Stimulated activated CD8-positive, alpha-beta memory T cell treated with anti-CD3 and anti-CD28 coated beads, Interleukin-4, amount 100 ng/mL, for 48 hours (primary cell): ENCODE measurements at places on chromosomes 11 and 22.

DNA sequence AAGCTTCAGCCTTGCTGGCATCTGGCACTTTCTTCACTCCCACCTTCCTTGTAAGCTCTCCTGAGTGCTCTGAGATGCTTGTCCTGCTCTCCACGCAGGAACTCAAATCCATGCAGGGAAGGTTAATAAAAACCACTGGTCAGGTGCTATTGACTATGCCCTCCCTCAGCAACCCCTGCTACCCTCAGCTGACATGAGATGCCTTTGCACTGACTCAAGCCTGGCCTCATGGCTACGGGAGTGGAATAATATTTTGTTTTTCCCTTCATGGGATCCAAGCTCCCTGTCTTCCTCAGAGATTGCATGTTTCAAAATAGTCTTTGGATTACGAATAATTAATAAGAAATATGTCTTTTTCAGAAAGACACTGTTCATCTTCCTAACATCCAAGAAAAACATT, 31.7 kb upstream of the ABCC8 start:
- no peak for DNase-seq

DNA sequence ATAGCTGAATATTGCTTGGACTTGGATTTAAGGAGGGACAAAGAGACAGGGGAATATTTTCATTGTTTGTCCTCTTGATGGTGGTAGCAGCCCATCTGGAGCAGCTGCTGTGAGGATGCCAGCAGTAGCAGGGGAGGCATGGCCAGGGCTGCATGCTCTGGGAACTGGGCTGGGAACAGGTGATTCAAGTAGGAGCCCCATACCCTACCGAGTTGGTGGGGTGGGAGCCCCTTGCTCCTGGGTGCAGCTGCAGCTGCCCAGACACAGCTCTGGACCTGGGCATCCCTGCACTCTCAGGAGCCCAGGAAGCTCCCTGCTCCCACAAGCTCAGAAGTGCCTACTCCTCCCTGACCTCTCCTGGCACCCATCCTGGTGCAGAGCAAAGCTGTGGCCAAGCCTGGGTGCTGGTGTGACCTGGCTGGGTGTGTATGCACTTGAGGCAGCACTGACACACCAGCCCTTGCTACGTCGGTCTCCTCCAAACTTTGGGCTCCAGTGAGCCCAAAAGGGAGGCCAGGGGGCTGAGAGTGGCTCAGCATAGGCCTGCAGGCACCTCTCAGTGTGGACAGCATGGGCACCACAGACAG, 341.8 kb upstream of the CCDC179 start:
- no peak for DNase-seq

DNA sequence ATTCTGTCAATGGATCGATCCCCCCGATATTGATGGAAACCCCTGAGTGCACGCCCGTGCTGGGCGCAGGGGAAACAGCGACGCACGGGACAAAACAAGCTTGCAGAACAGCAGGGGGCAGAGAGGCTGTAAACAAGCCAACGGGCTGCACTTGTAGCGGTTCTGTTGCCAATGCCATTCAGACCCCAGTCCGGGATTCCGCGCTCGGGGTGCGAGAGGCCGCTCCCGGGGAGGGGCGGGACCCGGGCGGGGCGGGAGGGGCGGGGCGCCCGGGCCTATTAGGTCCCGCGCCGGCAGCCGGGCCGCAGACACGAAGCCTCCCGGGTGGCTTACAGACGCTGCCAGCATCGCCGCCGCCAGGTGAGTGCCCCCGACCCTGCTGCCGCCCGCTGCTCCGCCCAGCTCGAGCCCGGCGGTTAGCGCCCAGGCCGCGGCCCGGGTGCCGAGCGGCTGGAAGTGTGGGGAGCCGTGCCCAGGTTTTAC, at the start of gene BIK:
Gene BIK, plus strand, starts transcription at position 307 of the 483 bp plus-strand sequence. CDS start 13,273 bp downstream, outside the sequence.
- peak; percentile 59 for DNase-seq

- no peak for DNase-seq
Measured at GRCh38 chr22:49062802-49063544, 764.7 kb downstream of the BRD1 start.

- DNase-seq, result no peak
Measured at GRCh38 chr11:68976563-68976962, 4.2 kb downstream of the MRGPRD start.

DNA sequence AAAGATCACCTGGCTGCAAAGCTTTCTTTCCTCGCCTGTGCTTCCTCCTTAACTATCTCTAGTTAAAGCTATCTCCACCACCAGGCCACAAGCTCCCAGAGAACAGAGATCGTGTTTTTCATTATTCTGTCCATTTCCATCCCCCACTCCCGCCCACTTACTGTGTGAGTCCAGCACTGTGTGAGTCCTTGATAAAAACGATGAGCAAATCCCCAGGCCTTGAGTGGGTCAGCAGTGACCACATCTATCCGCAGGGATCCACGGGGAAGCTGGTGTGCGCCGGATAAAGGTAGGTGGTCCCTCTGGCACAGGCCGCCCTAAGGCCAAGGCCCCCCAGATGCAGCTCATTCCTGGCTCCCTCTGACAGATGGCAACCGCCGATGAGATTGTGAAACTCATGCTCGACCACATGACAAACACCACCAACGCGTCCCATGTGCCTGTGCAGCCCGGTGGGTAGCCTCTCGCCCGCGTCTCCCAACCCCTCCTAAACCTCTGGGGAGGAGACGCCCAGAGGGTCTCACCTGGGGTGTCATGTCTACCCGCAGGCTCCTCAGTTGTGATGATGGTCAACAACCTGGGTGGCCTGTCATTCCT, 9.3 kb downstream of the TKFC start:
- DNase-seq, result no peak

- DNase-seq, result no peak
Measured at GRCh38 chr11:46175401-46176002, 54.2 kb upstream of the PHF21A start.

DNA sequence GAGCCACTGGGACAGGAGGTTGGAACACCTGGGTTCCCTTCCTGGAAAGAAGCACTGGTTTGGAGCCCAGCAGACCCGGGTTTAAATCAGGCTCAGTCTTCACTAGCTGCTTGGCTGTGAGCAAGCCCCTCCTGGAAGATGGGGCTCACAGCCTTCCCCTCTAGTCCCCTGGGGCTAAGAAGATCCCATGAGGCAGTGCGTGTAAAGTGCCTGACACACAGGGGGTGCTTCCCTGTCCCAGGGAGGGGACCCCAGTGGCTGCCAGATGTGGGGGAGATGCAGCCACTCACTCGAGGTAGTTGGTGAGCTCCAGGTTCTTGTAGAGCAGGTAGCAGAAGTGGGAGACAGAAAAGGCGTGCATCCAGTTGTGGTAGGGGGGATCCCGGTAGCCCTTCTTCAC, 93.2 kb downstream of the PDE2A start:
- DNase-seq, result no peak

DNA sequence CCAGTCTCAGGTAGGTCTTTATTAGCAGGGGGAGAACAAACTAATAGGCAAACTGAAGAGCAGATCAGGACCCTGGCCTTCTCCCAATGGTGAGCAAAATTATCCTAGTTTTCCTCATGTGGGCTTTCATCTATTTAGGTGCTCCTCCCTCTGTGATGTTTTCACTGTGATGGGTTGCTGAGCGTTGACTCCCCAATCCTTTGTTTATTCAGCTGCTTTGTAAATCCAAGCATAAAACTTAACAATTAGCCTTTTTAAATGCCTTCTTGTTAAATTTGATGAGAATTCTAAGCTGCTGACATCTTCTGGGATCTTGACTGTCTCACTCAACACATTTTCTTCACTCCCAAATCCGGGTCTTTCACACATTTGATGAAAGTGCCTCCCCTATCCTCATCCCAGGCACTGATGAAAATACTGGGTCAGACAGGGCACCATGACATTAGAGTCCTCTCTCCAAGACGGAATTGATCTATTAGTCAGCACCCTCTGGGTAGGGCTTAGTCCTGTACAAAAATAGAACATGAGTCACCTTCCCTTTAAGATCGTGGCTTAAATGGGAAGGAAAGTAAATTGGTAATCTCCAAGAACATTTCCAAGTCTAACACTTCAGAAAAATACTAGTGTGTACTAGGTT, 199.3 kb upstream of the ISX start:
- no peak for DNase-seq

DNA sequence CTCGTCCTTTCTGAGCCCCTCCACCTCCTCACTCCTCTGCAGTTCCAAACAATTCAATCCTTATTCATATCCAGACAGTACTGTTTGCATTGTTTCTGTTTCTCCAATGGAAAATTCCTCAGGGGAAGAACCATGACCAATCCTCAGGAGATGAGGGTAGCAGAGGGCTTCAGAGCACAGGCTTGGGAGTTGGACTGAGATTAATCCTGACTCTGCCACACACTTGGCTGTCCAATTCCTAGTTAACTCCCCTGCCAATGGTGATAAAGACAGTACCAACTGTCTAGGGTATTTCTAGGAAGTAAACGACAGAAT, 58.0 kb downstream of the MICAL3 start:
- DNase-seq, result no peak

- DNase-seq, result no peak
Measured at GRCh38 chr11:32153747-32154146, 62.9 kb downstream of the RCN1 start.

DNA sequence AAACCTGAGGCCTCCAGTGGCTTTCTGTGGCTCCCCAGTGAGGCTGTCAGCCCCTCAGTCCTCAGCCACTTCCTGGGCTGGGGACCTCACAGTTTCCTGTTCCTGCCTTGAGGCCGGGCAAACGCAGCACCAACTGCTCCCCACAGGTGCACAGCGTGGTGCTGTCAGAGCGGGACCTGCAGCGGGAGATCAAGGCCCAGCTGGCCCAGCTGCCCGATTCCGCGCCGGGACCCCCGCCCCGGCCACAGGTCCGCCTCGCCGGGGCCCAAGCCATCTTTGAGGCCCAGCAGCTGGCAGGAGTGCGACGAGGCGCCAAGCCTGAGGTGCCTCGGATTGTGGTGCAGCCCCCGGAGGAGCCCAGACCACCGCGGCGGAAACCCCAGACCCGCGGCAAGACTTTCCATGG, 5.4 kb downstream of the TBC1D10C start:
- peak; percentile 78 for DNase-seq

GRCh38 chr11:64845129-64845775, 799 bp upstream of the CDC42BPG start:
- no peak for DNase-seq

- DNase-seq, result no peak
Measured at GRCh38 chr11:128595221-128595620, 7.9 kb upstream of the ETS1 start.

DNA sequence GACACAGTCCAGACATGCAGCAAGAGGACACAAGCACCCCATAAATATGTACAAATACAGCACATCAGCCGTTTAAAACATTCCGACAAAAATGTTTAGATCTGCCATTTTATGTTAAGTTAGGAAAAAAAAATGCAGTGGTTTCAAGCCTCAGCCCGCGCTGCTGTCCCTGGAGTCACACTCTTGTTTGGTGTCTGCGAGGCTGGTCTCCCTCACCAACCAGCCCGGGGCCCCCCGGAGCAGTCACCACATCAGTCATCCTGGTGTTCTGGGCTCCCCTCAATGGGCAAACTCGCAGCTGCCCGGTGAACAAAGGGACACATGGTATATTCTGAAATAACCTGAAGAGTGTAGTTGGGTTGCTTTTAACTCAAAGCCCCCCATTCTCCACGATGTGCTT, 1022.2 kb downstream of the BRD1 start:
- no peak for DNase-seq

- no peak for DNase-seq
Measured at GRCh38 chr22:27459999-27460398, 341.6 kb downstream of the MN1 start.

- no peak for DNase-seq
Measured at GRCh38 chr11:22543261-22543660, 82.4 kb downstream of the FANCF start.

GRCh38 chr22:21652547-21653545, 10.7 kb downstream of the SDF2L1 start:
- no peak for DNase-seq

GRCh38 chr11:2725368-2726300, 25.8 kb upstream of the KCNQ1OT1 start:
- no peak for DNase-seq
